Regular cardiac myocyte (primary cell): ENCODE measurements at places on chromosomes 3 and 15. TPM values are rescaled to one million over a fixed set of nuclear protein-coding genes. Genes with fewer than 3 reads are reported as not detected.

The IL17RD gene
- total RNA-seq: 1.5 and 1.7 TPM in 2 replicates

The TMC3 gene
- 0.19 and 3.9 TPM in 2 replicates for total RNA-seq

The PRR23A gene
- not detected in 2 replicates for total RNA-seq

The CADPS gene
- 0.85 TPM in 1 of 2 replicates, not detected in the other for total RNA-seq

The ANXA2 gene
- total RNA-seq: 2,453 and 4,828 TPM in 2 replicates
